ENCODE measurements at places on chromosomes 11 and 22.

DNA sequence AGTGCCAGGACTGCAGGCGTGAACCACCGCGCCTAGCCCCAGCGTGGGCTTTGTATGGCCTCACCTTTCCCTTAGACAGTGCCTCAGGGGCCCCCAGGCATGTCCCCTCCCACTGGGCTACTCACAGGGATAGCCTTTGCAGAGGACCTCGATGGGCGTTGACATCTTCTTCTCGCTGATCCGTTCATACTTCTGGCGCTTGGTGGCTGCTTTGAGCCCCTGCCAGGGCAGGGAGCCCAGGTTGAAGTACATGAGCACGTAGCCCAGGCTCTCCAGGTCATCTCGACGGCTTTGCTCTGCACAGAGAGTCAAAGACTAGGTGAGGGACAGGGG, 17.5 kb downstream of the CSNK1E start:
- DNase-seq, result no peak

DNA sequence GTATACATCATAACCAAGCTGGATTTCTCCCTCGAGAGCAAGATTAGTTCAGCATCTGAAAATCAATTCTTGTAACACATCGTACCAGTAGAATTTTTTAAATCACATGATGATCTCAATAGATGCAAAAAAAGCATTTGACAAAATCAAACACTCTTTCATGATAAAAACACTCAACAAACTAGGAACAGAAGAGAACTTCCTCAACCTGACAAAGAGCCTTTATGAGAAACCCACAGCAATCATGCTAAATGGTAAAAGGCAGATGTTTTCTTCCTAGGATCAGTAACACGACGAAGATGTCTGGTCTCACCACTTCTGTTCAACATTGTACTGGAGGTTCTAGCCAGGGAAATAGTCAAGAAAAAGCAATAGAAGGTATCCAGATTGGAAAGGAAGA, 34.1 kb upstream of the TMPRSS4 start:
- DNase-seq, result no peak

DNA sequence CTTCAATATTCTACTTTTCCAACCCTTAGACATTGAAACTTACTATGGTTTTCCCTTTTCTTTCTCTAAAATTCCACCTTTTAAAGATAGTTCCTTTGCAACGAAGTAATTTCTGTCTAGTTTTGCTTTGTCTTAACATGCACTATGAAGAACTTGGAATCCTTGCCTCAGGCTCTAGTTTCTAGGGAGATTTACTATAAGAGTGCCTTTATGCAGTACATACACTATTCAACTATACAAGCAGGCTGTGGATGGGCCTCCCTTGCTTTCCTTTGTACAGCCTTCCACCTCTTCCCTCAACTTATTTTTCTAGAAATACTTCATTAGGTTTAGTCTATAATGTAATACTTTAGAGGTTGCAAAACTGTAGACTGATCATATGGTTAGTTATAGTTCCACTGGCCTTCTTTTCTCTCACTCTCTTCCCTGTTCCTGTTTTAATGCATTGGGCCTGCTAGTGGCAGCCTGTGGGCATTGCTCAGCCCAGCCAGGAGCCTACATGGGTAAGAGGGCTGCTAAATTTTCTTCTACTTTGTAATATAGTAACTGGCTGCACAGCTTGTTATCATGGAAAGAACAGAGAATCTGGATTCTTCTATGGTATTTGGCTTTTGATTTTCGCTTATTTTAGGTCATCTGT, 100.2 kb downstream of the C11orf87 start:
- DNase-seq, result no peak

DNA sequence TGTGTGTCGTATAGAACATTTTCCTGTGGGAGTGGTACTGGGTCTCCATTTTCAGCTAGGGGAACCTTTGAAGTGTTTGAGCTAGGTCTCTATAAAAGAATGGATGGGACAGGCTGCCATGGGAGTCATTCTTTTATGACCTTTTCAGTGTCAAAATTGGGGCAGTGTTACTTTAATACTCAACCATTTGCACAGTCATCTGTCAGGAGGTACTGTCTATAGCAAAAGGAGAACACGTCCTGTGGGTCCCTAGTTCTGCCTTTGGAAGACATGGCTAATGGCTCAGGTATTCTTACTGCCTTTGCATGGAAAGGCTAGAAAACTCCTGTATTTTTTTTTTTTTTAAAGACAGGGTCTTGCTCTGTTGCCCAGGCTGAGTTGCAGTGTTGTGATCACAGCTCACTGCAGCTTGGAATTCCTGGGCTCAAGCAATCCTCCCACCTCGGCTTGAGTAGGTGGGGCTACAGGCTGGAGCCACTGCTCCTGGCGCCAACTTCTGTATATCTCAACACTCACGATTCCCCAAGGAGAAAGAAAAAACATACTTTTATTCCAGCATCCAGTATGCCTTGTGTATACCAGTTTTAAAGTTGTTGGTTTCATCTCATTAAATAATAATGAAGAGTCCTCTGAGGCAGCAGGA, 2.1 kb upstream of the ATF4 start:
- no peak for DNase-seq

- DNase-seq, result no peak
These were observed 6.3 kb downstream of the CEND1 start for GRCh38 chr11:783581-784015.

DNA sequence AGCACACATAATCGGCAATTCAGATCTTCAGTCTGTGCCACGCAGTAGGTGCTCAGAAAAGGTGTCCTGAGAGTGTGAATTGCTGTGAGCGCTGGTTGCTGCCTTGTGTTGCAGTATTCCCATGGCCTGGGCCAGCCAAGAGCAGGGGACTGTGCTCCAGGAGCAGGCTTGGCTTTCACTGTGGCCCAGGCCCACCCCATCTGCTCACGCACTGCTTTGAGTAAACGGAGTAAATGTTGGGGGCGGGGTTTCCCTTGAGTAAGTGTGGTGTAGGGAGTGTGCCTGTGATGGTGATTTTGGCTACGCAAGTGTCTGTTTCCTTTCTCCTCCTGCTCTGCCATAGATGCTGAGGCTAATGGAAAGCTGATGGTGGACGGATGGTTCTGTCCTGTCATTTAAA, 2.3 kb downstream of the CTTN start:
- no peak for DNase-seq

DNA sequence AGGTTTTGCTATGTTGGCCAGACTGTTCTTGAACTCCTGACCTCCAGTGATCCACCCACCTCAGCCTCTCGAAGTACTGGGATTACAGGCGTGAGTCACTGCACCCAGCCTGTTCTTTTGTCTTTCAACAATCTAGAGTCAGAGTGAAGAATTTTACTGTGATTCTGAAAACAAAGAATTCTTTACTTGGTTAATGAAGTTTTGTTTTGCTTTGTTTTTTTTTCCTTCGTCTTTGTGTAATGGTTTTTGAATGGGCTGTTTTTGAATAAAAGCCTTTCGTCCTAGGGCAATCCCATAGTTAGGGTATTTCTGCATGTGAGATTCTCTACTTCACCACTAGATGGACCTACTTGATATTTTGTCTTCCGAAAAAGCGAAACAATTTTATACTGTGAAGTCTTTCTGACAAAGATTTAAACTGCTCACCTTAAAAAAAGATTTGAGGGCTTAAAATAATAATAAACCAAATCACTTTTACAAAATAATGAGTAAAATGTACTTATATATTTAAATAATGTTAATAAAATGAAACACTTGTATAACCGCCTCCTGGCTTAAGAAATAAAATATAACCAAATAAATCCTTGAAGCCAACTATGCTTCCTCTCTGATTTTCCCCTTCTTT, 43.4 kb upstream of the SC5D start:
- DNase-seq, result no peak

DNA sequence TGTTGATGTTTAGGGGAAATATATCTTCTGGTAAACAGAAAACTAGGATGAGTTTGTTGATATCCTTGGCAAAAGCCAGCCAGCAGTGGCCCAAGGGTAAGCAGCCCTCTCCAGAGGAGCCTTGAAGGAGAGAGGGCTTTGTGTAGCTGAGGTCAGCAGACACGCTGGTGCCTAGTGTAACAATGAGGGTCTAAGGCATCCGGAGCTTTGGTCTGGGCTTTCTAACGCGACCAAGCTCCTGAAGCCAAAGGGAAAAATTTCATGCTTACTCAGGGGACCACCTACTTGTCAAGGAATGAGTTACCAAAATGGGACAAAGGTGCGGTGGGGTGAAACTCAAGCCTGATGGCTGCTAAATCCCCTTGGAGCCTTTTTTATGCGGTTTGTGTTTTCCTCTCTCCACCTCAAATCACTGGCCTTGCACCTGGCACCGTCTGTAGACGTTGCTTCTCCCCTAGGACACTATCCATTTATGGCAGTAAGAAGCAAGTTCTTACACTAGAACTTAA, 134.9 kb downstream of the DBX1 start:
- no peak for DNase-seq

DNA sequence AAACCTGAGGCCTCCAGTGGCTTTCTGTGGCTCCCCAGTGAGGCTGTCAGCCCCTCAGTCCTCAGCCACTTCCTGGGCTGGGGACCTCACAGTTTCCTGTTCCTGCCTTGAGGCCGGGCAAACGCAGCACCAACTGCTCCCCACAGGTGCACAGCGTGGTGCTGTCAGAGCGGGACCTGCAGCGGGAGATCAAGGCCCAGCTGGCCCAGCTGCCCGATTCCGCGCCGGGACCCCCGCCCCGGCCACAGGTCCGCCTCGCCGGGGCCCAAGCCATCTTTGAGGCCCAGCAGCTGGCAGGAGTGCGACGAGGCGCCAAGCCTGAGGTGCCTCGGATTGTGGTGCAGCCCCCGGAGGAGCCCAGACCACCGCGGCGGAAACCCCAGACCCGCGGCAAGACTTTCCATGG, 5.4 kb downstream of the TBC1D10C start:
- DNase-seq, result no peak

GRCh38 chr11:61680622-61681221, 531 bp downstream of the DAGLA start:
- no peak for DNase-seq

GRCh38 chr11:61945191-61945590, 5.0 kb upstream of the BEST1 start:
- no peak for DNase-seq

DNA sequence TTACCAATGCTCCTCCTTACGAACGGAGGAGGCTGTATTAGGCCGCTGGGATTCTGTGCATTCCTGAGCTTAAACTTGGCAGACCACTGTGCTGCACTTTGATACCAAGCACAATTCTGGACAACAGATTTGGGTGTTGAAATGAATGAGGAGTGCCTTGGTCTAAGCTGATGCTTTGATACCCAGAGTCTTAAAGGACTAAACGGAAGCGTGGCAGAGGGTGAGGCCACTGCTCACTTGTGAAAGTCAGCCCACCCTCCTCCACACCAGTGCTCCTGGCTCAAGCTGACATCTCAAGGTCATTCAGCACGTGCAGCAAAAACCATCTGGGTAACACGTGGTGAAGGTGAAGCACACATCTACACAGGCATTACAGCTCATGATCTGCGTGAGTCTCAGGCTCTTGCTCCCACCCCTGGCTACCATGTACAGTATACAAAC, 85.9 kb downstream of the MICAL3 start:
- DNase-seq, result no peak

GRCh38 chr22:17912945-17913721, 111.2 kb downstream of the MICAL3 start:
- no peak for DNase-seq

DNA sequence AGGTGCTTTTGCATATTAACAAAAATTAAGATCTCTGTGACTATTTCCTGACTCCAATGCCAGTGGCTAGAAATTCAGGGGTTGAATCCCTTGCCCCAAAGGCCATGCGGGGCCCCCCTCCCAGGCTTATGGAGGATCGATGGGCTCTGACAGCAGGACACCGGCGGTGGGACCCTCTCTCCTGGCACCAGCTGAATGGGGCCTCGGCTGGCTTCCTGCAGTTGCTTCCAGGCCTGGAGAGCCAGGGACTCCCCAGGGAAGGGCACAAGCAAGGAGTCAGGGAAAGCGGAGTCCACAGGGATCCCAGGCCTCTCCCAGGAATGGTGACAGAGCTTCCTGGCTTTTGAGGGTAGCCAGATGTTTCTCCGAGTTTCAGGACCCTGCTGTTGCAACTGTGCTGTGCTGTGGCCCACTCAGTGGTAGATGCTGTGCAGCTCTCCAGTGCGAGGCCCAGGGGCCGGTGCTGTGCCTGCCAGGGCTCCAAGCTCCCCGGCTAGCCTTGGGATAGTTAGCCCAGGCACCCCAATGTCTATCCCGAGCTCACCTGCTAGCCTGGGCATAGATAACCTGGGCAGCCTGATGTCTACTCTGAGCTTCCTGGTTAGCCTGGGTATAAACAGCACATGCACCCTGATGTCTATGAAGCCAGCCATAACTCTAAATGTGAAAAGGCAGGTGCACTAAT, 372.6 kb downstream of the SHANK2 start:
- DNase-seq, result no peak

DNA sequence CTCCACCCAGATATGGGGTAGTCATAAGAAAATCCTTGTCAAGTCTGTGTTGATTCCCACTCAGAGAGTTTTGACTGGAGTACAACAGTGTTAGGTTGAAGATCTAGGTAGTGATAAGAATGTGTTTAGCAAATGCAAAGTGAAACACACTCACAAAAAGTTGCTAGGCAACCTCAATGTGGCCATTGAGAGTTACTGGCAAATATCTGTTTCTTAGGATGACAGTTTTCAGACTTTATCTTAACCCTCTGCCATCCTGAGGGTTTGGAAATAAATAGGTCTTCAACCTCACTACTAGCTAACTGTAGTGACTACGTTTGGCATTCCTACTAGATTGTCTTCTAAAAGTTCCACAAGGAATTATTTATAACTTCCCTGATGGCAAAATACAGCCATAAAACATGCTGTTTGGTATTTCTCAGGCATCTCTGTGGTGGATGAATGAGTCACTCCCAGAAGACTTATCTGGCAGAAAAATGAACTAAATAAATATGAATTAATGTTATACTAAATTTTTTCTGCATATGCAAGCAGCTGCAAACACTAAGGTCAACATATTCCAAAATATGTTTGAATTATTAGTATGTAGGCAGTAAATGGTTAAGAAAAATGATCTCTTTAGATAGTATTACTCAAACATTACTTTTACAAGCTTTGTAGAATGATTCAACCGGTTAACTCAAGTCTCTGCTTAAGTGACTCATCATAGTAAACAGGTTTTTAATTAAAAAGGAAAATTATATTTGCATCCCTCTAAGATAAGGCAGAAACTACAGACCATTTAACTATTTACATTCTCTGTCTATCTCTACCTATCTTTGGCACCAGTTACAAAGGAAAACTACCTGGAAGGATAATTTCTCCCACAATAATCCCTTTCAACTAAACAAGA, 17.1 kb upstream of the SYTL2 start:
- no peak for DNase-seq

DNA sequence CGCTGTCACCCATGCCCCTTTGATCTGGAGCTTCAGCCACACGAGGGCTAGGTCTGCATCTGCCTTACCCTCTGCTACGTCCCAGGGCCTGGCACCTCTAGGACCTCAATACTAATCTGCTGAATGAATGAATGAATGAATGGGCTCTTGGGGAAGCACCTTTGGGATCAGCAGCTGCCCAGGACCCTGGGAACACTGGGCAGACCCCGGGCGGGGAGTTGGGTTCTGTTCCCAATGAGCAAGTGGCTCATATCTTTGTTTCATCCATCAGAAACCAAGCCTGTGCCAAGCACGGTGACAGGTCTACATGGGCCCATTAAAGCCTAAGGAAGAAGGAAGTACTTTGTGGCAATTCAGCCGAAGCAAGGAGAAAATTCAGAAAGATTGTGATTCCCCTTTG, 41.5 kb upstream of the SHISAL1 start:
- DNase-seq, result no peak

Data from CMK (cell line).